Activated CD4-positive, alpha-beta T cell treated with anti-CD3 and anti-CD28 coated beads for 24 hours (primary cell): ENCODE measurements at places on chromosomes 12 and 14.
A peak's percentile ranks its signal among the peaks of the same experiment; 100 is the strongest.

- peak; percentile 1 for DNase-seq
Measured at GRCh38 chr14:72024043-72024407, 91.8 kb downstream of the RGS6 start.

GRCh38 chr14:98391061-98391460, 880.9 kb downstream of the BCL11B start:
- no peak for DNase-seq

- DNase-seq: no peak
Measured at GRCh38 chr14:29629839-29630238, 297.8 kb downstream of the PRKD1 start.

DNA sequence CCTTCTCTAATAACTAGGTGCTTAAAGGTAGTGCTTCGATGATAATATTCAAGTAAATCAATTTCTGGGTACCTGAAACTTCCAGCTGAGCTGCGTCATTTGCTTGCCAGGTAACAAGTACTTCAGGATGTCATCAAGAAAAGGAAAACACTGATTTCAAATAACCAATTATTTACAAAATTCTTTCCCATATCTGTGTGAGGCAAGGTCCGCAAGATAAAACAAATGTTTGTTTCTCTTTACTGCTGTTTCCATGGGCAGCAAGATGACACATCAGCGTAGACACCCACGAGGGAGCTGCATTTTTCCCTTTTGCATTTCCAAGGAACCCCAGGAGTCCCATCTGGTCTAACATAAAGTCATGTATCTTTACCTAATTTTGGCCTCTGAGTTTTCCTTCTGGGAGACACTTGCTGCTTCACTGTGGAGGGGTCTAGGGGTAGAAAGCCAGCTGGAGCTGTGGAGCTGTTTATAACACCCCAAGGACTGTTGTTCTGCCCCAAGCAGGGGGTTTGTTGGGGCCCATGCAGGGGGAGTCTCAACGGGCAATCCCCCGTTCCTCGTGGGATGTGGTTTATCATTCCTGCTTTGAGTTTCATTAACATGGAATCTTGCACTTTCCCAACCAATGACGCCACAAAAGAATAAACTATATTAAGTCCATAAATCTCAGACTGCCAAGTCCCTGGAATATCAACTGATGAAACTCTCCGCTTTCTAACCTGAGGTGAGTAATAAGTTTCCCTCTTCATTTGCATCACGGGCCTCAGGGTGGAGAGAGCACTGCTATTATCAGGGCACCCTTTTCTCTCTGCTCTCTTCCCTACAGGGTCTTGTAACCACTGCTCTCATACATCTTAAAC, 112.8 kb upstream of the PELI2 start:
- no peak for DNase-seq

DNA sequence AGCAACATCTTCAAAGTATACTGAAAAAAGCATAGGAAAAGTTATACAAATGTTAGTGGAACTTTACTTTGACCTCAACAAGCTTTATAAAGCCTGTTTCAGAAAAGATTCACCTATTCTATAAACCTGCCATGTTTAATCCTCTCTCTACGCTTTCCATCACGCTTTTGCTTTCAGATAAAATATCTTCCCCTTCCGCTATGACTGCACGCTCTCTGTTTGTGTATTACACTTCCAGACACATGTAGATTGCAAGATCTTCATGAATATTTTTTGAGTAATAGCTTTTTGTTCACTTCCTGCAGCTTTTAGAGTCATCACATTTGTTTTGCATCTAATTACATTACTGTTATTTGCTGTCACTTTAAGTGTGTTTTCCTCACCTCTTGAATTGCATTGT, 271.4 kb downstream of the RASSF9 start:
- no peak for DNase-seq

- DNase-seq: no peak
Measured at GRCh38 chr12:1758887-1759286, 61.5 kb upstream of the LRTM2 start.

DNA sequence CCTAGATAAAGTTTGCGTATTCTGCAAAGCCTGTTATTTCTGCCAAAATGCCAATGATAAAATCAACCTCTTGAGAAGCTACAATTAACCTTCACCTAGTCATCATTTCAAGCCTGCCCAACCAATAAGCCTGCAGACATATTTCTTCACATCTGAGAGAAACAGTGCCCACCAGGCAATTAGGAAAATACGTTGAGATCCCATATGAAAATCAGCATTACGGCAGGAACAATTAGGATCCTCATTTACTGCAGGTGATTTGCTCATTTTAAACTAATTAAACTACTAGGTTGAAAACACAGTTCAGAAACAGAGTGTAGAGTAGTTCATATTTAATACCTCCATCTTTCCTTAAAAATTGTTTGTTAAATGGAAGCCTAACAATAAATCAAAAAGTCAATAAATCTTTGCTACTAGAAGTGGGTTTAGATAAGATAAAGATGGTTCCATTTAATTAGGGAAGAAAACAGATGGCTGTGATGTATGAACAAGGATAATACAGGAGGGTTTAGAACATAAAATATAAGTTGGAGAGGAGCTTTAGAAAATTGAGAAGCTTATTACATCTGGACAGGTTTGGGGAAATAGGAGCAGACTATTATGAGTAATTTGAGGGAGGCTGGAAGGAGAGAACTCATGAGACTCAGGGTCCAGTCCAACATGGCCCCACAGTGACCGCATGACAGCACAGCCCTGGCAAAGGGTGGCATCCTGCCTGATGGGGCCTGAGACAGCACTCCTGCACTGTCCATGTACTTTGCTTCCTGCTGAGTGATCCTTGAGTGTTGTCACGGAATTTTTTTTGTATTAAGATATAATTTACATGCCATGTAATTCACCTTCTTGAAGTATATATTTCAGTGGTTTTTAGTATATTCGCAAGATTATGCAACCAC, 26.9 kb upstream of the PYGL start:
- no peak for DNase-seq

GRCh38 chr14:93410021-93410420, 20.7 kb upstream of the UNC79 start:
- DNase-seq: no peak

- no peak for DNase-seq
Measured at GRCh38 chr12:108793756-108794441, 62.6 kb upstream of the CORO1C start.

DNA sequence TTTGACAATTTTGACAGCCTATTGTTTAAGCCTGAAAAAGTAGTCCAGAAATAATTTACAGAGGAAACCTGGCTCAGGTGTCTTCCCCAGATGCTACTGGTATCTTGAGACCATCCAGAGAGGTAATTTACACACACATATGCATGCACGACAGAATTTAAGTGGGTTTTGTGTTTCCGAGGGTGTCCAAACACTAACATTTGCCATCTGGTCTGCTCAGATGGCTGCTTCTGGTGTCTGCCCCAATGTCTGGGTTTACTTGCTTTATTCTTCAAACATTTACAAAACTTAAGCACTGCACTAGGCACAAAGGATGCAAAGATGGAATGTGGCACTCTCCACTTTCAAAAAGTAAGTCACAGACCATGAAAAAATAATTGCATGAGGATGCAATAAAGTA, 226.6 kb upstream of the EGLN3 start:
- no peak for DNase-seq

GRCh38 chr12:2652401-2653081, 142.2 kb upstream of the FKBP4 start:
- no peak for DNase-seq

- DNase-seq: no peak
Measured at GRCh38 chr14:76329154-76329928, 46.6 kb upstream of the ESRRB start.

DNA sequence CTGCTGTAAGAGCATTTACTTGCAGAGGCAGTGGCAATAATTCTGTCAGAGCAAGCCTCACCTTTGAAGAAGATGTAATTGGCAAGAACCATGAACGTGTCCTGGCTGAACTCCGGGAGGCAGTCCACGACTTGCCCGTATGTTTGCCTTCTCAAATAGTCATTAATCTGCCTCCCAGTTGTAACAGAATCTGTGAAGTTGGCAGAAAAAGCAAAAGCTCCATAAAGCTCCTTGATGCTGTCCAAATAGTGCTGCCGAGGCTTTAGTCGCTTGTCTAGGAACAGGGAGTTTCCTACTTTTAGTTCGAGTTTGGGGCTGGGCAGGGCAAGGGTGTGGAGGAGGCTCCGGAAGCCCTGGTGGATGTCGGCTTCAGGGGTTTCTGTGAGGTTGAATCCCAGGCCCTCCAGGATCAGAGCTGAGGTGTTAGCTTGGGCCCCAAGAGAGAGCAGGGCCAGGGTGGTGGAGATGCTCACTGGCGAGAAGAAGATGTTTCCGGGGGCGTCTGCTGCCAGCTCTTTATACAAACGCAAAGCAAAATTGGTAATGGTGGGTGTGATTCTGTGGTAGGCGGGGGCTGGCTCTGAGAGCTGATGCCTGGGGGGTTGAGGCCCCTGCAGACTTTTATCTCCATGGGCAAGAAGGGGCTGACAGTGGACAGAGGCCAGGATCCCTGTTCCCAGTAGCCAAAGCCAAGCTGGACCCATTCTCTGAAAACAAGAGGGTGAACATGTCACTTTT, 4.4 kb downstream of the SERPINA11 start:
- DNase-seq: no peak

DNA sequence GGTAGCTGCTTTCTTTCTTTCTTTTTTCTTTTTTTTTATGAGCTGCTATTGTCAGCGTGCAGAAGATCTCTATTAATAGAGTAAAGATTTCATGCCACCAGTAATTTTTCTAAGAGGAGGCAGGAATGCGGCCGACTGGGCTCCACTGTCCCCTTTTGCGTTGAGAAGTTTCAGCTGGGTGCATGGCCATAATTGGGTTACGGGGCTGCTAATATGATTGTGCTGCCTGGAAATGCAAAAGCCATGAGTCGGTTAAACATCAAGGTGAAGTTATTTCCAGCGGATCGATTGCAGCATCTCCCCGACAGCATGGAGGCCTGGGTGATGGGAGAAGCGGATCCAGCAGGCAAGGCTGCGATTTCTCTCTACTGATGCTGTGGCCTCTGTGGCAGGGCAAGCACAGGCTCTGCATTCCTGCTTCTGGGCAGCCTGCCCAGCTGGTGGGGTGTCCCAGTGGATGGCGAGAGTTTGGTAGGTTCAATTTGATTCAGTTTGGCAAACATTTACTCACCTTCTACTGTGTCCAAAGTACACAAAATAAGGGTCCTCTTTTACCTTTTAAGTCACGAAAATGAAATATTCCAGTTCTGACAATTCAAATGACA, 54.4 kb upstream of the PRMT8 start:
- DNase-seq: no peak

DNA sequence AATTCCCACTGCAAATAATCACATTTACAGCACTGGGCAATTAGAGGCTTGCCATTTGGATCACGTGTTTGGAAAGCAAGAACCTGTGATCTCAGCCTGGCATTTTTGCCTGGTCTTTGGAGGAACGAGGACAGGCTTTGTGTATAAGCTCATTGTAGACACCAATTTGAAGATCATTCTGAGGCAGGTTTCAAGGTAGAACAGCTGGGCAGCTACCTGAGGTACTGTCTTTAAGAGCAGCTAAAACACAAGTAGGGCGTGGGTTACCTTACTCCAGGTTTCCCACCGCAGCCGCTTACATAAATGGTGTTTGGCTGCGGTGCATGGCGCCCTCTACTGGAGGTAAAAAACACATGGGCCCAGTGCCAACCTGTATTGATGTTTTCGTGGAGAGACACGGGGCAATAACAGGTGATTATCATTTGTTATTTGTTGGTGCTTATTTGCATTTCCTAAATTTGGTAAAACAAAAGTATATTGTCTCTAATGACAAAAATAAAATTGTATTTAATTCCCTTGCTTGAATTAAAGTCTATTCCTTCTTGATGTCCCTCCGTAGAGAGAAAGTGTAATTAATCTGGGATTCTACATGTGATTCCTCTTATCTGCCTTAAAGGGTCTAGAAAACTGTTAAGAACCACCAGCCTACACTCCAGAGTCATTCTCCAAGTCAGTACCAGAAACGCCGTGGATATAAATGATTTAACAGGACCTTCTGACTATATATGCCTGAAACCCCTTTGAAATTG, 69.7 kb downstream of the SVOP start:
- DNase-seq: peak; percentile 50

DNA sequence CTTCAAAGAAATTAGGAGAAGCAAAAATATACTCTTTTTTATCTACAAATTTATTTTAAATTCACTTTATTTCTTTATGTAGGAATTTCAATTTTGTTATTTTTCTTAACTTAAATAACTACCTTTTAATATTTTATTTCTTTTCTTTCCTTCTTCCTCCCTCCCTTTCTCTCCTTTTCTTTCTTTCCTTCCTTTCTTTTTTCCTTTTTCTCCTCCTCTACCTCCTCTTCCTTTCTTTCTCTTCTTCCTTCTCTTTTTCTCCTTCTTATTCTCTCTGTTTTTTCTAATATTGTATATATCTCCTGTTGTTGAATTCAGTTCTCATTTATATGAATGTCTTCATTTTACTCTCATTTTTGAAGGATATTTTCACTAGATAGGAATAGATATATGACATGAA, 127.6 kb downstream of the MIPOL1 start:
- DNase-seq: no peak
